ENCODE measurements at places on chromosomes 6 and 20.

DNA sequence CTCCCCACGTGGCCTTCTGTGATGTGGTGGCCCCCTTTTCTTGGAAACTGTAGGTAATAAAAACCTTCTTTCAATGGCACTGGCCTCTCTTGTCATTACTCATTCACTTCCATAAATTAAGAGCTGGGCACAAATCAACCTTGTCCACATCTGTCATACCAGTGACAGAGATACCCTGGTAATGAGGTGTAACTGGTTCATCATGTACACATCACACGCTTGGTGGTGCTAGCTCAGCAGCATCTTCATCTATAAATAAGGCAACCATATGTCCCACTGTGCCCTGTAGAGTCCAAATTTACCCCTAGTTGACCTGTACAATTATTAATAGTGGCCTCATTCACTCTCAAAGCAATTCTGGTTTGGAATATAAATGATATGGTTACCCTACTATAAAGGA lies 245.6 kb downstream of the HIVEP2 start:
- no peak for DNase-seq

DNA sequence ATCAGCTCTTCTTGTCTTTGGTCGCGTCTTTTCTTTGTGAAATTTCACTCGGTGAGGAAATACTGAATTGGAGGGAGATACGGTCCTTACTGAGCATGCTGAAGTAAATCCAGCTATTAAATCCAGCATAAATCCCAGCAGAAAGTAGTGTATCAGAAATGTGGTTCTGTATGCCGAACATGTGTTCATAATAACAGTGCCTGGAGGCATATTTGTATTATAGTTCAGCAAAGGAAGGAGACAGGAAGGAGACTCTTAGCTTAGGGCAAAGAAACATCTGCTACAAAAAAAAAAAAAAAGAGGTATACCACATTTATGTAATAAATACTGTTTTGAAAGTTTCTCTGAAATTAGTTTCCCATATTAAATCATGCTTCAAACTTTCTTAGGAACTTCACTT lies 211.8 kb downstream of the PLCB4 start:
- no peak for DNase-seq

DNA sequence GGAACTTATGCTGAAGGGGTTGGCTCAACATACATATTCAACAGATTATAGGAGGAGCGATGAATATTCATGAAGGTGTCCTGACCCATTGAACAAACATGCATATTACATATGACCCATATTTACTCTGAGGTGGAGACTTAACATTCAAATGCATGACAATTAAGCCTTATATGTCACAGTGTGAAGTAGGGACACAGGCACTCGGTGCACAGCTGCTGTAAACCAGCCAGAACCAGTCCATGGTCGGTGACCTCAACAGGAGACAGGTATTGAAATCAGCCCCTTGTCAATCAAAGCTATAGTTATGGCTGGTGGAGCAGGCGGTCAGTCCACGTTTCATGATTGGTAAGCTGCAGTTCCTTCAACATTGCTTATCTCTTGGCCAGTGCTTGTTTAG lies 347.3 kb downstream of the THBS2 start:
- no peak for DNase-seq

- no peak for DNase-seq
Observed at GRCh38 chr6:79895382-79896074, 51.8 kb downstream of the ELOVL4 start.

GRCh38 chr6:71034563-71035345 lies 77.9 kb upstream of the B3GAT2 start:
- DNase-seq = no peak

- no peak for DNase-seq
Observed at GRCh38 chr6:158850807-158851115, 31.6 kb upstream of the EZR start.

DNA sequence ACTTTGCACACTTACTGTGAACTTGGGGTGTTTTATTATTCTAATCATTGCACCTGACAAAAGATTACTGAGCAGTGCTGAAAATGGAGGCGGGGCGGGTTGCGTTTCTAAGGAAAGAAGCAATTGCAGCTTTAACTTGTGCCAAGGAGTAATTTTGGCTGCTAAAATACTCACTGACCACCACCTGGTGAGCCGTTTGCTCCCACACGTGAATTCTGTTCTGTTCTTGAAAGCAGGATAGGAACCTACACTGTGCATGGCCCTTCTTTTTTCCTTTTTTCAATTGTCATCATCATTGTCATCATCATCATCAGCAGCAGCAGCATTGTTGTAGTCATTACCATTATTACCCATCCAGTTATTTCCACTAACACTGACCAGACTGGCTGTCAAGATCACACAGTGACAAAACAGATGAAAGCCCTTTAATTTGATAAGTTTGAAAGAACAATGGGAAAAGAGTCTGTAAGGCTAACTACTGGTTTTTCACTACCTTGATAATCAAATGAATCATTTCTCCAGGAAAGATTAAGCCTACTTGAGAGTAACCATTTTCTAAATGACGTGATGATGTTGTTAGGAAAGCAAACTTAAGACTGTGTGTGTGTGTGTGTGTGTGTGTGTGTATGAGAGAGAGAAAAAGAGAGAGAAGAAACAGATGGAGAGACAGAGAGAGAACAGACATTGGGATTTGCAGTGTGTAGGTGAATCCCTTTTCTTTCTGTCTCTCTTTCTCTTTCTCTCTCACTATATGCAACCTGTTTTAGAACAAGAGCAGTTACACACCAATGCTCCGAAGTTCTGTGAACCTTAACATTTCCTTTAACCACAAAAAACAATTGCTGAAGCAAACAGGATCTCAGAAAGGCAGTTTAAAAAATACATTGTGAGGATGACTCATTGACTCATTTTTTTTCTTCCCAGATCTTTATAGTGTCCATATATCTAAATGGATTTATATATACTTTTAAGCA lies 3.8 kb downstream of the RIPOR2 start:
- no peak for DNase-seq

GRCh38 chr6:23445157-23445710 lies 680.8 kb upstream of the NRSN1 start:
- no peak for DNase-seq

DNA sequence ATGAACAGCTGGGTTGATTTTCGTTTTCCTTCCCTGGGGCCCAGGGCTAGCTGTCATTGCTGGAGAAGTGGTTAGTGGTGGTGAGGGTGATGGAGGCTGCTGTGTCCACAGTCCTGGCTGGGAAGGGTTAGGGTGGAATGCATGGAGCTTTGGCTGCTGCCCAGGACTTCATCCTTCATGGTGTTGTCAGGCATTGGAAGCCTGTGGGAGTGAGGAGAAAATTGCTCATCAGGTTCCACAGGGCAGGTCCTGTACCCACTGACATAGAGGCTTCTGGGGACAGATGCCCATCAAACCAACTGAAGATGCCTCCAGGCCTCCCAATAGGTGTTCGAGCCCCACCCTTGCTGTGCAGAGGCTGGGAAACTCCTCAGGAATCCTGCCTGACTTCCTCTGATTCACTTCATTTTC lies 262.4 kb upstream of the SUPT3H start:
- DNase-seq = no peak

DNA sequence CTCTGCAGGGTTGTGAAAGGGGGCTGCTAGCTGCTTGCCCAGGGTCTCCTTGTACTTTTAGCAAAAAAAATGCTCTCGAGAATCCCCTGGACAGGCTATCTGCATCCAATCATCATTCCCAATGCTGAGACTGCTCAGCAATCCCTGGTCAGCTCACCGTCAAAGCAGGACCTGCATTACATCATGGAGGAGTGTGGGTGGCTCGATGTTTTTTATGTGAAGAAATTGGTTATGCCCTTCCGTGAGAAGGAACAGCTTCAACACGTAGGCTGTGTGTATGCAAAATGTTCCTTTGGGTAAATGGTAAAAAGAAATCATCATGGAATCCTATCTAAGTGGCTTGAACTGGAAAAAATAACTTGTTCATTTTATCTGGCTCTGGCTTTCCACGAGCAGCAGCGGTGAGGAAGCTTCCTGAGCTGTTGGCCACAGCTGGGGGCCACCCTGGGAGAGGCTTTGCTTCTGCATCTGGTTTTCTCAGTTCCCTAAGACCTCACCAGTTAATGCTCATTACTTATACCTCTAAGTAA lies 111.4 kb downstream of the FYN start:
- DNase-seq = no peak

GRCh38 chr6:14664112-14664601 lies 546.6 kb downstream of the CD83 start:
- DNase-seq = no peak

DNA sequence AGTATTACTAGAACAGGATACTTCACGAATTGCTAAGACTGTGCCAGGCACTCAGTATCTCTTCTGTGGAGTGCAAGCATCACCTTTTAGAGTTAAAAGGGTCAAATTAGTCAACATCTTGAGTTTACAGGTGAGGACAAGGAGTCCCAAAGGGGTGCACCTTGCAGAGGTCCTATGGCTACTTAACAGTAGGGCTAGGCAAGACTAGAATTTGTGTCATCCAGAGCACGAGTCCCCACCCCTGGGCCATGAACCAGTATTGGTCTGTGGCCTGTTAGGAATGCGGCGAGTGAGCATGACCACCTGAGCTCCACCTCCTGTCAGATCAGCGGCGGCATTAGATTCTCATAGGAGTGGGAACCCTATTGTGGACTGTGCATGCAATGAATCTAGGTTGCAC lies 10.5 kb upstream of the DSTN start:
- DNase-seq = no peak

- DNase-seq = no peak
Observed at GRCh38 chr6:144362042-144363018, 77.2 kb downstream of the UTRN start.

- DNase-seq = no peak
Observed at GRCh38 chr6:92559003-92559402, 860.4 kb downstream of the EPHA7 start.

DNA sequence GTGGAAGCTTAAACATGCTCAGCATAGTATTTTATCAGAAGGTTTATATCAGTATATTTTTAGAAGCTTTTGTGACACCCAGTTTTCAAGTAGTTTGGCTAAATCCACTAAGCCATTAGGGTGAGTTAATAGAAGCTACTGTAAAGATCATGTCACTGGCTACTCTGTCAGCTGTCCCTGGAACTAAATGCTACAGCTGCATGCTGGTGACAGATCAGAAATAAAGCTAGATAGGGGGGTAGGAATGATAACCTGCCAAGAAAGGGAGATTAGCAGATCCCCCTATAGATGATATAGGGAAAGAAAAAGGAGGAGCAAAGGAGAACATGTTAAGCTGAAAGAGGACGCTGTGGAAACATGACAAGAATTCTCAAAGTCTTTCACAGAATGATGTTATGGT lies 363.2 kb downstream of the QKI start:
- DNase-seq = no peak

GRCh38 chr6:79468587-79468986 lies 68.6 kb downstream of the LCA5 start:
- DNase-seq = no peak

DNA sequence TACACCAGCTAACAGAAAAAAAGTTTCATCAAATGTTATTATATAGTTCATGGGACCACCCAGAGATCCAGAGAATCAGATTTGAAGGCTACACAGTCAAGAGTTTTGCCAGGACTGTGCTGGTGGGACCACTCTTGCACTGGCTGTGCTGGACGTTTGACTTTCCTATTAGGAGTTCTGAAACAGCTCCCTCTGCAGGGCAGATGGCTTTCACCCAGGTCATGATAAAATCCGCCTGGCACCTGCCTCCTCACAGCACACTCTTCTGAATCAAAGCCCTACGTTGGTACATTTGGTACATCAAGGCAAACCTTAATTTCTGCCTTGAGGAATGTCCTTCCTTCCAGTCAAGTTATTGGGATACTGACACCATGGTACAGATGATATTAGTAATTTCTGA lies 302.1 kb downstream of the ZNF217 start:
- DNase-seq = no peak

DNA sequence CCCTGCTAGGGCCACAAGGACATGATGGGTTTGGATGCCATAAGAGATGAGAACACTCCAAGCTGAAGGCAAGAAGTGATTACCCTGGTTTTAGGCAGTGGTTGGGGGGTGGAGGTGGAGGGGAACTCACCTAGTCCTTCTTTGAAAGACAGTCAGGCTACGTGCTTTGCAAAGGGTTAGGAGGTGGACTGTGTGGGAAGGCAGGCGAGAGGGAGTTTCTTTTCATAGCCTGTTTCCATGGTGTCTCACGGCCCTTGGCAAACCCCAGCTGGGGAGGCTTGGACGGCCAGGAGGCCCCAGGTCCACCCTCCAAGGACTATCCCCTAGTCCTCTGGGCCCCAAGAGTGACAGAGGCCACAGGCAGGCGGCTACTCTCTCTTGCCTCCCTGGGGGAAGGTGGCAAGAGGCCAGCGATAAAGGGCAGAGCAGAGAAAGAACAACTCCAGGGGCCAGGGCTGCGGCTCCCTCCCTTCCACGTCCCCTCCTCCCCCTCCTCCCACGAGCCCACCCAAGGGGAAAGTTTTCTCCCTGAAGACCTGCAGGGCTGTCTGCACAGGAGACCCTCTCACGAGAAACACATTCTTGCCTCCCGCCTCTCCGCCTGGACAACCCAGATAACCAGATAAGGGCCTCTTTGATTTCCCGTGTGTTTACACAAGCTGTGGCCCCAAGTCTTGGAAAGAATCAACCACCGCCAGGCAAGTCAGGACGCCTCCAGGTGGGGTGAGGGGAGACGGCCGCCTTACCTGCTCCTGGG lies 74.4 kb downstream of the NOL4L start:
- DNase-seq = no peak

DNA sequence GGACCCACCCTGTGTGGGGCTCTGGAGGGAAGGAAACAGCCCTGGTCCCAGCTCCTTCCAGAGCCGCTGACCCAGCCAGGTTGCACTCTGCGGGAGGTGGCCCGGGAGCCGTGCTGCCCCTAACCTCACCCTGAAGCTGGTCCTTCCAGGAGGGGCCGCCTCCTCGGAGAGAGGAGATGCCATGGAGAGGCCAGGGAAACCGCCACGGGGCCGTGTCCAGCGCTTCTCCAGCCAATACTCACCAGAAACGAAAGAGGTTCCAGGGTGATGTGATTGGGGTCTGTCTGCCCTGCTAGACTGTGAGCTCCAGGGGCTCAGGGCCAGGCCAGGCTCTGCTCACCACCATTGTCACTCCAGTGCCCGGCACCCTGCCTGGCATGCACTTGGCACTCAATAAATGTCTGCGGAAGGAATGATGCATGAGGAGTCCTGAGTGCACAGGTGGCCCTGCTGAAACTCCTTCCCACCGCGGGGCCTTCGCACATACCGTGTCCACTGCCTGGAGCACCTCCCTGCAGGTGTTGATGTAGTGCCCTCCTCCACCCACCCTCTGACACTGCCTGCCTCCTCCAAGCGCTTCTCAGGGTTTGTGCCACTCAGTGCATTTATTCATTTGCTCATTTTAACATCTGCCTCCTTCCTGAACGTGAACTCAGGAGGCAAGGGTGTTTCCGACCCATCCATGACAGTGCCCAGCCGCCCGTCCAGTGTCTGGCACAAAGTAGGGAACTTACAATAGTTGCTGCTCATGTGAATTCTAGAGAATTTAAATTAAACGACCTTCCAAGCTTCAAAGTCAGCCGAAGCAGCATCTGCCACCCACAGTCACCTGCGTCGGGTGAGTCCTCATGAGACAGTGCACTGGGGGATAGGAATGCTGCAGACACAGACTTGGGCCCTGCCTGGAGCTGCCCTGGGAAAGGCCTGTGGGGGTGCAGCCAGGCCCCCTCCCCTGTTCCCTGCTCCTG lies 30.3 kb downstream of the RBM38 start:
- no peak for DNase-seq
